ENCODE measurements at places on chromosomes 1 and 21.

GRCh38 chr1:231818337-231818736, 191.7 kb downstream of the DISC1 start:
- no peak for DNase-seq

- no peak for DNase-seq
These were observed 45.8 kb upstream of the C1orf21 start for GRCh38 chr1:184340984-184341383.

DNA sequence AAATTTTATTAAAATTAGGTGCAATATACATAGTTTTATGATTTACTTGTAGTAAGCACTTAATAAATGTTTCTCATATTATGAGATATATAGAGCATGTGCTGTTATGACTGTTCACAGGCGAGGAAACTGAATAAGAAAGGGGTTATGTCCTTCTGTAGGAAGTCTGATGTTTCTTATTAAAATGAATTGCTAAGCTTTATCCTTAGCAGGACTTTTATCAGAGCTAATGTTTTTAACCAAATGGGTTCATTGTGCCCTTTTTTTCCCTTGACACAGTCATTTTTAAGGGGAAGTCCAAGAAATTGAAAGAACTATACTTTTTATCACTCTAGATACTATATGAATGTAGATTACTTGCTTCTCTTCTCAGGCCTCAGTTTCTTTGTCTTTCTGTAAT, 285.2 kb downstream of the PTPRC start:
- DNase-seq, result no peak

- DNase-seq, result no peak
These were observed 67.7 kb upstream of the COL6A1 start for GRCh38 chr21:45913886-45914285.

GRCh38 chr1:225471453-225472301, 43.8 kb upstream of the LBR start:
- no peak for DNase-seq

GRCh38 chr1:181779343-181779742, 282.2 kb downstream of the ZNF648 start:
- no peak for DNase-seq

GRCh38 chr21:16842696-16843035, 670.2 kb upstream of the CXADR start:
- no peak for DNase-seq

DNA sequence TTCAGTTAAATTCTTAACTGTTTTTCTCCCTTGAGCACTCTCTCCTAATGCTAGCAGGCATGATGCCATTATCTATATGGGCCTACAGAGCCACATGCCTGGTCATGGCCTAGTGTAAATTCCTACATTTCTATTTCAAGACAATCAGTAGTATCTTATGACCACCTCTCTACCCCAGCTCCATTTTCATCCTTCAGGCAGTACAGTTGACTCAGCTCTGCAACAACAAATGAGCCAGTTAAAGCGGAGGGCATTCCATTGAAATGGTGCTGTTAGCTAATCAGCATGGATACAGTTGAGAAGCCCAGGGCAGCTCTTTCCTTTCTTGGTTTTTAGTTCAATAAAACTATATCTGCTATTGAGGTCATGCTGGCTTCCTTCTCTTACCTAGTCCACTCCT, 150.0 kb downstream of the PPP1R12B start:
- DNase-seq, result no peak

- DNase-seq, result no peak
These were observed 95.8 kb downstream of the ARHGEF10L start for GRCh38 chr1:17635276-17635675.

GRCh38 chr1:24362982-24363614, 43.9 kb downstream of the GRHL3 start:
- DNase-seq, result no peak

- no peak for DNase-seq
These were observed 64.8 kb downstream of the DHRS3 start for GRCh38 chr1:12552951-12553921.

GRCh38 chr1:17507915-17508314, 31.6 kb upstream of the ARHGEF10L start:
- no peak for DNase-seq

DNA sequence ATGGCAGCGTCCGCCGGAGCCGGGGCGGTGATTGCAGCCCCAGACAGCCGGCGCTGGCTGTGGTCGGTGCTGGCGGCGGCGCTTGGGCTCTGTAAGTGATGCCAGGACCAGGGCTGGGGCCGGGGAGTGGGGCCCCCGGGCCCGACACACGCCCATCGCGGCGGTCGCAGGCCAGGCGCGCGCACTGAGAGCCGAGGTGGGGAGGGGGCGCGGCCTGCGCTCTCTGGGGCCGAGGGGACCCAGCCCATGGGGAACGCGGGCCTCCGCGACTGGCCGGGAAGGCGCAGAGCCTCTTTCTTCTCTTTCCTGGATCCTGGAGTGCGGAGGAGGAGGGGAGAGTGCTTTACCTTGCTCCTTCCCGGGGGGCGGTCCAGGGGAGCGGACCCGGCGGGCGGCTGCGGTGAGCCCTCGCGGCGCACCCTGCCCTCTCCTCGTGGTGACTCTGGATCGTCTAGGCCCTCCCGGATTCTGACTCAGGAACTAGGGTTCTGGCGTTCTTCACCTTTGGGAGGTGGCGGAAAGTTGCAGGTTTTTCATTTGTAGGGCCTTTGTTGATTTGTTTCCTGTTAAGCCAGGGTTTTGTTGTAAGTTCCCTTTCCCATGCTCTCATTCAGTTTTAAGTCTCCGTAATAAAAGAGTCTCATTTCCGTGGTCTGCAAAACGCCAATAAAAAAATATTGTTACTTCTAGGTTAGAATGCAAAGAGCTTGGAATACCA, 529 bp downstream of the MPZL1 start:
- DNase-seq, result peak; percentile 29

GRCh38 chr1:194374649-194375048, 1188.2 kb upstream of the B3GALT2 start:
- DNase-seq, result no peak

DNA sequence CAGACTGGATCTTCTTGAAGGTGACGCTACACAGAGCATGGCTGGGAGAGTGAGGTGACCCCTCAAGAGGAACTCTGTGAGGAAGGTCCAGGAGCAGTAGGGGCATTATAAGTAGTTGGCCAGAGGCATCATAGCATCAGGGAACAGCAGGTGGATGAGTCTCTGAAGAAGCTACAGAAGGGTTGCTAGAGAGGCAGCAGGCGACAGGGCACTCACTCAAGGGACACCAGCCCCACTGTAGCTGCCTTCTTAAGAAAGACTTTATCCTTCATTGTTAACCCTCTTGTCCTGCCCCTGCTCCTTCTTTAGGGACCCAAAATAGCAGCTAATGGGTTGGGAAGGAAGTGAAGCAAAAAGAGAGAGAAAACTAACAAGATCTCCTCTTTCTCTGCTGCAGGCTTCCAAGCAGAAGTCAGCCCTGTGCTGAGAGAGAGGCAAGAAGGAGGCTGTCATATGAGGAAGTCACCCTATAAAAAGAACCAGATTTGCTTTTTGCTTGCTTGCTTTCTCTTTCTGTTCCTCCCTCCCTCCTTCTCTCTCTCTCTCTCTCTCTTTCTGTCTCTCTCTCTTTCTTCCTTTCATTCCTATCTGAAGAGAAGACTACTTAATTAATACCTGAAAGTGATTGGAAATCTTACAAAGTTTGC, 7.7 kb upstream of the CD5L start:
- DNase-seq, result no peak

DNA sequence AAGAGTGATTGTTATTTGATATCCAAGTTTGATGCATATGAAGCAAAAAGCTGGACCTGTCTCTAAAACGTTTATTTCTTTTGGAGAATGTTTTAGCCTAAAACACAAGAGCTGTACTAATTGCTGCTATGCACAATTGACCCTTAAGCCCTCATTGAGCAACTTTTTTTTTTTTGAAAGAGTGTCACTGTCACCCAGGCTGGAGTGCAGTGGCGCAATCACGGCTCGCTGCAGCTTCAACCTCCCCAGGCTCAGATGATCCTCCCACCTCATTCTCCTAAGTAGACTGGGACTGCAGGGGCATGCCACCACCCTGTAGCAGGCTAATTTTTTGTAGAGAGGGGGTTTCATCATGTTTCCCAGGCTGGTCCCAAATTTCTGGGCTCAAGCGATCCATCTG, 129.1 kb downstream of the PIK3R3 start:
- DNase-seq, result no peak

DNA sequence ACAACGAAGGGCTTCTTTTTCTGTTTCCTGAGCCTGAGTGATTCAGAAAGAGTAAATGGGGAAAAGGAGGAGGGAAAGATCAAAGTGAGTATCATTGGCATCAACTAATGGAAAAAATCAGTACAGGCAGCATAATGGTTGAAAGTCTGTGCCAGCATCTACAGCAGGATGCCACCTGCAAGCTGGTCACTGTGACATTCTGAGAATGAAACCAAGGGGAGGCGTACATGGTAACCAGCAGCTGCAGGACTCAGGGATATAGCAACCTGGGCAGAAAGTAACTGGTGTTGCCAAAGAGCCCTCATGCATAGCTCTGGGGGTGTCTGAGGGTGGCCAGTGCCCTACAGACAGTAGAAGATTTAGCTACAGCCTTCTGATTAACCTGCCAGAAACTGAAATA, 305.9 kb downstream of the BRINP2 start:
- DNase-seq, result no peak

DNA sequence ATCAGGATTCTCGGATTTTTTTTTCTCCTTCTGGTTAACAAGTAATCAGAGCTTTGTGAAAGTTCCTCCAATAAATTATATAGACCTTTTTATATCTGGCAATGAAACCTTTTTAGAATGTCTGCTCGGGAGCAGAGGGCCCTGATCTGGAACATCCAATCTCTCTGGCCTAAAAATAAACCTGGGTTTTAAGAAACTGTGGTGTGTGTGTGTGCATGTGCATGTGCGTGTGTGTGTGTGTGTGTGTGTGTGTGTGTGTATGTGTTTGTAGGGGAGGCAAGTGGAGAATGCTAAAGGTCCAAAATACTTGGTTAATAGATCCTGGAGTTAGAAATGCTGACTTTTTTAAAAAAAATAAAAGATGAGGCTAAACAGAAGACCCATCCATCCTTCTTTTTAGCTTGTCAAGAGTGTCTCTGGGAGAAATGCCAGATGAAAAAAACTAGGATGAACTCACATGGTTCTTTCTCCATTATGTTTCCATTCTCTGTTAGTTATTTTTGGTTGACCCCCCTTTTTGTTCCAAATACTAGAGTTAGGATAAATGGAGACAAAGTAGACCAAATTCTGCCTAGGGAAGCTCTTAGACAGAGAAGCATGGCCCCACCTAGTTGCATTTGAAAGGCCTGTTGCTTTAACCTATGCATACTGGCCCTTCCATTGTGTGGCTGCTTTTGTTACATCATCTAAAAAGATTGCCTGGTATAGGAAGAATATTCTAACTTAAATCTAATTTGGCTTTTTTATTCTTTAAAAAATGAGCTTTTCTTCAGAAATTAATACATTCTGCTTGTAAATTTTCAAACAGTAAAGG, 175.9 kb downstream of the PAPPA2 start:
- no peak for DNase-seq

GRCh38 chr1:7902478-7903085, 38.1 kb downstream of the TNFRSF9 start:
- DNase-seq, result peak; percentile 74

DNA sequence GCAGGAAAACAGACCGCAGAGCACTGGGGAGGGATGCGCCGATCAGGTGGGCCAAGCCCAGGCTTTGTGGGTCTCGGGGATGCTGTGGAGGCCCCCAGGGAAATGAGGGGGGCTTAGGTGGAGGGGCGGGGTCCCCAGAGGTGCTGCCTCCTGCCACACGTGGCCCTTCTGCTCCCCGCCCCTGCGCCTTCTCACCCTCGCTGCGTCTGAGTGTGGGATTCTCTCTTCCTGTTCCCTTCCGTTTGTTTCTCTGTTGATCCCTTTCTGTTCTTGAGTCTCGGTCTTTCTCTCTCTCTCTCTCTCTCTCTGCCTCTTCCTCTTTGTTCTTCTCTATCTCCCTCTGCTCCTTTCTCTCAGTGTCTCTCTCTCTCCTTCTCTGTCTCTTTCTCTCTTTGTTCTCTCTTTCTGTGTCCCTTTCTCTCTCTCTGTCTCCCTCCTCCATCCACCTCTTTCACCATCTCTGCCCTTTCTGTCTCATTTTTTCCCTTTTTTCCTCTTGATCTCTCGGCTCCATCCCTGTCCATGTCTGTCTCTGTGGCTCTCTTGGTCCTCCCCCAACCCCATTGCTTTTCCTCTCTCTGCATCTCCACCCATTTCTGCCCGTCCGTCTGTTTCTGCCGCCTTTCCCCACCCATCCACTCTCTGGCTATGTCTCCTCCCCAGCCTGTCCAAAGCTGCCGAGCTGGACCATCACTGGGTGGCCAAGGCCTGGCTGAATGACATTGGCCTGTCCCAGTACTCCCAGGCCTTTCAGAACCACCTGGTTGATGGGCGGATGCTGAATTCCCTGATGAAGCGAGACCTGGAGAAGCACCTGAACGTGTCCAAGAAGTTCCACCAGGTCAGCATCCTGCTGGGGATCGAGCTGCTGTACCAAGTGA, 52.4 kb upstream of the TMEM51 start:
- DNase-seq, result no peak

DNA sequence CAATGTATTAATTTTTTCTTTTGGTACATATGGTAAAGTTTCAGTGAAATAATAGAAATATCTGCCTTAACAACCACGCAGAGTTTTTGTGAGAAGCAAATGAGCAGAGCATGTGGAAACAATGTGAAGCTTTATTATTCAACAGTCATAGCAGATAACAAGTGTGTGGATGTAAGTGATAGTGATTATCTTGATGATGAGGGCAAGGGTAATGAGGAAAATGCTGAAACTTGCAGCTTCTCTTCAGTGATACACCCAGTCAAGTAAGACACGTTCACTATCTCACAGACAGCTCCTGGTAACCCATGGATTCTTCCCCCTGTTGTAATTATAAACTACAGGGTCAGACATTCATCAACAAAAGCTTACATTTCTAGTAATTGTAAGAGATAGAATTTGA, 14.6 kb upstream of the OR2L5 start:
- no peak for DNase-seq

Data from stimulated activated CD4-positive, alpha-beta T cell treated with anti-CD3 and anti-CD28 coated beads, Interleukin-4, amount 100 ng/mL, for 24 hours (primary cell).